ENCODE measurements at places on chromosomes 4 and X.

DNA sequence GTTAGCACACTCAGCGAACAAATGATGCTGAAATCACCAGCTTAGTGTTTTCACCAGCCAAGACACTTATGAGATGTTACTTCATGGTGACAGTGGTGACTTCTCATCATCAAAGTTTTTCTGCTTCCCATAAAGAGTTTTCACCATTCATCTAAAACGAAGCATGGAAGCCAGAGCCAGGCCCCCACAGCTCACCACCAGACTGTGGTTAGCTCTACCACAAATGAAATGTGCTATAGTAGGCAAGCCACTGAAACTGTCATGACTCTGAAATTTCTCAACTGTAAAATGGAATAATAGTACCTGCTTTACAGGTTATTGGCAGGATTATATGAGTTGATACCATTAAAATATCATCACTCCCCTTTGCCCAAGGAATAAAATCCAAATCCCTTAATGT, 56.4 kb upstream of the HHIP start:
- no peak for DNase-seq

GRCh38 chr4:150176547-150176946, 98.3 kb downstream of the DCLK2 start:
- no peak for DNase-seq

DNA sequence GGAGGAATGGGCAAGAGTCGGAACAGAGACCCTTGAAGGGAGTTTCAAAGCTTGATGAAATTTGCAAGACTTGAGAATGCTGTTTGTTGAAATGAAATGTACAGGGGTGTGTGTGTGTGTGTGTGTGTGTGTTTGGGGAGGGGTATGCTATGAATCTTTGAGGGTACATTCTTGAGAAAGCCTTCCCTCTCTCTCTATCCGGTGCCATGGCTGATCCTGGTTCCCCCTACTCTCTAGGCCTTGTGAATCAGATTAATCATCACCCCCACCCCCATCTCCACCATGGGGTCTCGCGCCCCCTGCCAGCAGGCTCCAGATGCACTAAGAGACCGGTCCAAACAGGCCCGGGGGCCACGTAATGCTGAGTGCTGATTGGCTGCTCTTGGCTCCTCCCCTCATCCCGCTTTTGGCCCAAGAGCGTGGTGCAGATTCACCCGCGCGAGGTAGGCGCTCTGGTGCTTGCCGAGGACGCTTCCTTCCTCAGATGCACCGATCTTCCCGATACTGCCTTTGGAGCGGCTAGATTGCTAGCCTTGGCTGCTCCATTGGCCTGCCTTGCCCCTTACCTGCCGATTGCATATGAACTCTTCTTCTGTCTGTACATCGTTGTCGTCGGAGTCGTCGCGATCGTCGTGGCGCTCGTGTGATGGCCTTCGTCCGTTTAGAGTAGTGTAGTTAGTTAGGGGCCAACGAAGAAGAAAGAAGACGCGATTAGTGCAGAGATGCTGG, at the start of gene HTR2C:
TSS of gene HTR2C (plus strand) at position 441 of the 729 bp plus-strand sequence. CDS start 142,851 bp downstream, outside the sequence.
- DNase-seq = no peak

DNA sequence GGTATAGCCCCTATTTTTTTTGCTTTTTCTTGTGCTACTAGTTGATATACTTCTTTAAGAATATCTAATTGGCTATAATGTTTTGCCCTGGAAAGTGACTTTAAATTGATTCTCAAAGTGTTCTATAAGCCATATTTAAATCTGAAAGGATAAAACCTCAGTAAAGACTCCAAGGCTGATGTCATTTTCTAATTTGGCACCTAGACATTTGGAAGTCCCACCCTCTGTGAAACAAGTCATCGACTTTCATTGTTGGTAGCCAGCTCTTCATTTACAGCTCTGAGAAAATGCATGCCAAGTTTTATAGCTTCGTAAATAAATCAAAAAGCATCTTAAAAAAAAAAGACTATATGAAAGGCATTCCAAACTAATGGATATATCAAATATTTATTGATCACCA, 18.0 kb upstream of the STAG2 start:
- DNase-seq = no peak

DNA sequence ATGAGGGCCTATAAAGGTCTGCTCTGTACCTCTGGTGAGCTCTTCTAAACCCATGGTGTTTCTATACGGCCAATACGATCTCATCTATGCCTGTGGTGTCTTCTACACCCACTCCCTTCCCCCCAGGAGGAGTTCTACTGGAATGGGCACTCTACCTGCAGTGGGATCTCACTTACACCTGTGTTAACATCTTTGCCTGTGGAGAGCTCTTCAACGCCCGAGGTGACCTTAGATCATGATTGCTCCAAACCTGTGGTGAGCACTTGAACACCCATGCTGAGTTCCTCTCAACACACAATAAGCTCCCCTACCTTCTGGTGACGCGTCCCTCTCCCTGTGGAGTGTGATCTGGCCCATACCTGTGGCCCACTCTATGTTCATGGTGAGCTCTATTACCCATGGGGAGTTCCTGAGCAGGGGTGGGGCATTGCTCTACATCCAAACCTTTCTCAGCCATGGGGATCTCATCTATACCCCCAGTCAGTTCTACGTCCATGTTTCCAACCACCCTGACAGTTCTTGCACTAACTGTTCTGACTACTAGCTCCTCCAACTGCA, 48.6 kb downstream of the BCOR start:
- no peak for DNase-seq

DNA sequence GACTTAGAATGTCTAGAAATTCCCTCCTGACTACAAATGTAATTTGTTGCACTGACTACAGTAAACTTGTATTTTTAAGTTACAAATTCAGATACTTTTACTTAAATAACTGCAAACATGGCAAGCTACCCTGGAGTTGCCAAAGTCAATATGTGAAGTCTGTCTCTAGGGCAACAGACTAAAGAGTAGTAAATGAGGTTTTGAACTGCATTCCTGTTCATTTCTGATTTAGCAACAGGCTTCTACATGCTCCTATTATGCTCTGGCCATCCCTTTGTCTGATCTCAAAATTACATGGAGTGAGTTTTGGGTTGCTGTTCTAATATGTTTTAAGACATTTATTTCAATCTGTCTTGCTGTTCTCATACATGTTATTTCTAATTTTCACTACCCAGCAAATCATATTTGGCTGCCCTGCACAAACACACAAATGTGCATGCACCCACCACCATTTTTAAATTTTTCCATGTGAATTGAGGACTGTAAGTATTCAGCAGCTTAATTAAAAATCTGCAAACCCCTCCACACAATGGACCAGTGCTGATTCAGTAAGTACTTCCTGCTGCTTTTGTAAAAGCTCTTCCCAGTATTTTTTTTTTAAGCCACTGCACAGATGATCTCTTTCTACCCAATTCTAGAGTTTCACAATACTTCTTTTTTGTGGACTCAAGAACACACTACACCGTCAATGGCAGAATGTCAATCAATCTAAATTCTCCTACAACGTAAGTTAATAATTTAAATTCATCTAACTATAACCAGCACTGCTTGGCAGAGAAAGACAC, 26.7 kb downstream of the SH3RF1 start:
- DNase-seq = no peak

GRCh38 chr4:6539009-6539764, 35.8 kb upstream of the MAN2B2 start:
- no peak for DNase-seq

DNA sequence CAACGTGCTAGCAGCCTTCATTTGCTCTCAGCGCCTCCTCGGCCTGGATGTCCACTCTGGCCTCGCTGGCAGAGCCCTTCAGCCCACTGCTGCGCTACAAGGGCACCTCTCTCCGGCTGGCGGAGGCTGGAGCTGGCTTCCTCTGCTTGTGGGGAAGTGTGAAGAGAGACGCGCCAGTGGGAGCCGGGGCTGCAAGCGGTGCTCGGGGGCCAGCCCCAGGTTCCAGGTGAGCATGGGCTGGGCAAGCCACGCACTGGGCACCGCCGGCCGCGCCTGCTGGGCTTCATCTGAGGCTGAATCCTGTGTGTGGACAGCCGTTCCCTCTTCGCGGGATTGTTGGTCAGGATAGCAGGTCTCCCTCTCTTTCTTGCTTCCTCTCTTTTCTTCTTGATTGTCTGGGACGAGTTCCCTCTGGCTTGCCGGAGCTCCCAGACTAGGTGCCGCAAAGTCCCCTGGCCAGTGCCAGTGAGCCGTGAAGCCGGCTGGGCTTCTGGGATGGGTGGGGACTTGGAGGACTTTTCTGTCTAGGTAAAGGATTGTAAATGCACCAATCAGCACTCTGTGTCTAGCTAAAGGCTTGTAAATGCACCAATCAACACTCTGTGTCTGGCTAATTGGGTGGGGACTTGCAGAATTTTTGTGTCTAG, 165.0 kb downstream of the HEPH start:
- no peak for DNase-seq

DNA sequence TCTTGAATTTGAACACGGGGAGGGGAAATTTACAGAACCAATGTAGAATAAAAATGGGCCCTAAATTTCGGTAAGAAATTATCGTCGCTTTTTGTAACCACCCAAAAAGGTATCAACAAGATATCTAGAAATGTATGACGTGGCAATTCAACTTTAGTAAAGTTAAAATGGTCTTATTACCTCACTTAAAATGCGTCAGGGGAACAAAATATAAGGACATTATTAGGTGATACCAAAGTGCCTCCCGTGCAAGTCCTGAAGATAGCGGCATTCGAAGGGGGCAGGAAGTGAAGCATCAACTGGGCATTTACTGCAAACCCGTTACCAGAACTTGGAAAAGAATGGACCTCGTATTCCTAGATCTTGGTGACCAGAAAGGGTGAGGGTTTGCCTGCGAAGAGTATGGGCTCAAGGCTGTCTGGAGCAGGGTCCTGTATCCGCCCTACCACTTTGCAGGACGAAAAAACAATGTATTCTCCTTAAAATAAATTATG, 980 bp downstream of the AP1S2 start:
- peak; percentile 51 for DNase-seq

GRCh38 chr4:16752150-16752549, 146.3 kb downstream of the LDB2 start:
- peak; percentile 43 for DNase-seq

GRCh38 chr4:112247021-112247420, 15.4 kb downstream of the AP1AR start:
- DNase-seq = no peak

DNA sequence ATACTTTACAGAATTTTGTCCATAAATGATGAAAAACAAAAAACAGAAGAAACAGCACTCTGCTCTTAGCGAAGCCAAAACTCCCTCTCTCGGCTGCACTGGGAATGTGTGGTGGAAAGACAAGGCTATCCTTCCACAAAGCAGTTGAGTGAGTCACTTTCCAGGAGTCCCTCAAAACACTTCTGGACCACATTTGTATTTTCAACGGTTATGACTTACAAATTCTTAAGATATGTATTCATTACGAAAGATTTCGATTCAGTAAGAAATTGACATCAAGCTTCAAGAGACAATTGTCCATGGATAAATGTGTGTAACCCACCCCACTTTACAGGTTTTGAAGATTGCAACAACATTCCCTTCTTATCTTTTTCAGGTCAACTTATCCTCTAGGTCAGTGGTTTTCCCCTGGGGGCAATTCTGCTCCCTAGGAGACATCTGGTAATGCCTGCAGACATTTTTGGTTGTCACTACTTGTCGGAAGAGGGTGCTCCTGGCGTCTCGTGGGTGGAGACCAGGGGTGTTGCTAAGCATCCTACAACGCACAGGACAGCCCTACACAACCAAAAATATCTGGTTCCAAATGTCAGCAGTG, 66.7 kb upstream of the MTNR1A start:
- peak; percentile 94 for DNase-seq

DNA sequence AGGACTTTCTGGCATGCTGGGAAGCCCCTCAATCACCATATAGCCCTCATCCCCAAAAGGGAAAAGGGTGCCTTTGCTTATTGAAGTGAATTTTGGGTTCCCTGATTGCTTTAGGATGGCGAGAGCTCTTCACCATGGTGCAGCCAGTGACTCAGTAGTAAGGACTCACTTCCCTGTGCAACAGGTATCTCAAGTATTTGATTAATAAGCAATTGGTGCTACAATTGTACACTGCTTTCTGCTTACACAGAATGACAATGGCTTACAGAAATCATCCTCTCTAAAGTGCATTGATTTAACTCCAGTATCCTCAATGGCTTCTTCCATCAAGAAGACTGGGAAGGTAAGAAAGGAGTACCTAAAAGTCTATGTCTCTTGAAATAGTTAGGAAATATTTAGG, 143.7 kb upstream of the SMIM10 start:
- DNase-seq = no peak

DNA sequence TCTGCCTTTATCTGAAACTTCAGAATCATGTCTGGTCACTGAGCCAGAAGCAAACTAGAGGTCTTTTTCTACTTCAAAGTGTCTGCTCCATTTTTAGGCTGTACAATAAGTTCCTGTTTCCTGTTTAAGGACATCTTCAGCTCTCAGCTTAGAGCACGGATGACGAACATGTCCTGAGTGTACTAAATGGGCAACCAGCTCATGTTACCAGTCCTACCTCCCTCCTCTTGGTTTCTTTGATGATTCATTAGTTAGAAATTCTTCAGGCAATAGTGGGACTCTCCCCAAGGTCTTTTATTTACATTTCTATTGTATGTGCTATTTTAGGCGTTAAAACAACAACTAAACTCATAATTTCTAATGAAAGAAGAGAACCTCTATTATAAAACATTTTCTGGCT, 58.0 kb downstream of the ENPEP start:
- DNase-seq = peak; percentile 96

DNA sequence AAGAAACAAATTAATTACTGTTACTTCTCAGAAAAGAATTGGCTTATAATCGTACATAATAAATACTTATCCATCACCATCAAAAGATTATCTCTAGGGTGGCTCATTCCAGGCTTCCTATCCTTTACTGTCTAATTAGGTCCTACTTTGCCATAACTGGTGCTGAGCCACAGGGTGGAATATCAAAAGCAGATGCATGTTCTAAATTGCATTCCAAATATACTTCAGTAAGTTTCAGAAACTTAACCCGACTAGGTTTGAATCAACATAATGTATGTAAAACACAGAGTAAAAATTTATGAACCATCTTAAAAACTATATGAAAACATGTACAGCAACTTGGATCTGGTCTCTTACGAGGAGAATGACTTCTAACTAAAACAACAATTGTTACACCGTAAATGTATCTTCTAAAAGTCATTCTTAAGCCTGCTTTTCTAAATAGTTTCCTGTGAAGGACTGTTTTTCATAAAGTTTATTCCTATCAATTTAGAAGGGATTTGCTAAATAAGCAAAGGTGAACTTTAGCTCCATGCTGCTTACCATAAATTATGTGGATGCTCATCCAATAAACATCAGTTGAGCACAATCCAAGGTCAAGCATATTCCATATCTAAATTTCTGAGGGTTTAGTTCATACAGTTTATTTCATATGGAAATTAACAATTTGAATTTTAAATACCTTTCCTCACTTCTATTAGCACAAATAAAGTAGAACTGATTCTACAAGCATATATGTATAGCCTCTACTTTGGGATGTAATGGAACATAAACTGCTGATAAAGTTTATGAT, 13.4 kb downstream of the ZAR1 start:
- DNase-seq = no peak

GRCh38 chr4:136106753-136107152, 1425.5 kb downstream of the PCDH18 start:
- DNase-seq = no peak

- DNase-seq = no peak
Measured at GRCh38 chrX:47578692-47579091, 3.5 kb upstream of the TIMP1 start.
